ENCODE measurements at places on chromosomes 7 and 10.
A peak's percentile ranks its signal among the peaks of the same experiment; 100 is the strongest.

GRCh38 chr7:35025369-35025870 is 11.9 kb downstream of the DPY19L1 start:
- DNase-seq, result no peak

GRCh38 chr7:84722086-84722485 is 464.8 kb downstream of the SEMA3D start:
- DNase-seq, result no peak

DNA sequence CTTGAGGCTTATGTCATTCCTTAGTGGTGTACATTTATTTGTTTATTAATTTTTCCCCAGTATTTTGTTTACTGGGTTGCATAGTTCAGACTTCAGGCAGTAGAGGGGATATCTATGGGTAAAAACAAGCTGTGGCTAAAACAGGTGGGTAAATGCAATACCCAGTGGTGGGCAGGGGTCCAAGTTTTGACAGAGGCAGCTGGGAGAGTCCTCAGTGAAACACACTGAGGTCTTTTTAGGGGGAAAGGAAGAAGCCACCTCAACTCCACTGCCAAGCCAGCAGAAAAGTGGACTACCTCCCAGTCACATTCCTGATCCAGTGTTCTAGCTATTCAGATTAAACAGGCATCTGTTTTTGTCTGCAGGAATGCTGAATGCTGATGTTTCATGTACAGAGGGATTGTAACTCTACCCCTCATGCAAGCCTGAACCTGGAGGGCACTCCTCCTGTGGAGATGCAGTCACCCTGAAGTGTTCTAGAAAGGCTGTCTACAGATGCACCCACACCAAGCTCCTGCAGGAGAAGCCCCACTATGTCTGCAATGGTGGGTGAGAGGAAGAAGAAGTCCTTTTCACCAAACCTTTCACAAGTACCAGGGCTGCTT is 757.8 kb downstream of the INHBA start:
- DNase-seq, result no peak

GRCh38 chr7:2138146-2138765 is 94.5 kb downstream of the MAD1L1 start:
- no peak for DNase-seq

DNA sequence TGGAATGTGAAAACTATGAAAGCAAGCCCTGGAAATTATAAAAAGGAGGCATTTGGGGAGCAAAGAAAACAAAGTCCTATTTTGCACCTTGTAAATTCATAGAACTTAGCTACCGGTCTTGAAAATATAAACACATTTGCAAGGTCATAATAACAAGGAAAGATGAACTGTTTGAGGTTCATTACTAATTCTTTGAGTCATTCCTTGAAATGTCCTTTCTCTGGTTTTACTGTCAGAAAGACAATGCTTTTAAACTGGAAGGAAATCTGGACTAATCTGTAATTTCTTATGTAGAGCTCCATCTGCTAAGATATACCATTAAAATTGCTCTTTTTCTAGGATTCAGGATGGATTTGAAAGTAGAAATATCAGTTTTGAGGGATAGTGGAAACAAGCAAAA is 1.4 kb downstream of the ERLIN1 start:
- DNase-seq, result no peak

GRCh38 chr10:24727786-24728185 is 4.1 kb upstream of the ARHGAP21 start:
- DNase-seq, result no peak

DNA sequence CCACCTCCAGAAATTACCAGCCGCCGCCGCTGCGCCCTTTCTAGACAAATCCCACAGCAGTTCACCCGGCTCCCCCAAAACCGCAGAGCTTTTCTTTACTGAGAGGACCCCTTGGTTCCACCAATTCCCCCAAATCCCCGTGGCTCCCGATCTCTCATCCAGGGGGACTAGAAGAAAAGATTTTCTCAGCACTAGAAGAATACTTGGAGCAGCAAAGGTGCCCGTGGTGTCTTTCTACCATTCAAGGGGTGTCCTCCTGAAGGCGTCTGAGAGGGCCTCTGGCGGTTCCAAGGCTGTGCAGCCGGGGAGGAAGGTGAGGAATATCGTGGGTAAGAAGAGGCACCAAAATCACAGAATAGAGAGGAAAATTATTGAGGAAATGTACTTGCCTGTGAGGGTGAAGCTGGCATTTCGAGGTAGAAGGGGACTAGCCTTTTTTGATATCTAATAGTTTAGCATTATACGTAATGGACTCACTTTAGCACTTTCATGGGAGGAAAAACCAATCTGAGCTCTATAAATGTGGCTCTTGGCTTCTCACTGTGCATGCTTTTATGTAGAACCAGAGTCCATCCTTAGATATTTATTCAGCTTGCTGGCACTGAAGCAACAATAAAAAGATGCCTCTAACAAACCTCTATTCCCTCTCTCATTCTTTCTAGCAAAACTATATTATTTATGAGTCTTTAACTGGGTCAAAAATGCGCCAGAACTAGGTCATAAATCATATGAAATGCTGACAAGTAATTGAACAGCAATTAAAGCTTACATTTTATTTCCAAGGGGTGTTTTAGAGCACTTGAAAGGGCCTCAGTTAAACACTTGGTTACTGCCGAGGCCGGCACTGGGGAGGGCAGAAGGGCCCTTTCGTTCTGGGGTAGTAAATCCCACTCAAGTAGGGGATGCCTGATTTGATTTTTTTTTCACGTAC is 13.8 kb upstream of the HOXA2 start:
- peak; percentile 61 for DNase-seq

GRCh38 chr7:137443616-137444015 is 100.1 kb upstream of the PTN start:
- no peak for DNase-seq

- no peak for DNase-seq
These were observed 102.5 kb upstream of the APBB1IP start for GRCh38 chr10:26335574-26336093.

DNA sequence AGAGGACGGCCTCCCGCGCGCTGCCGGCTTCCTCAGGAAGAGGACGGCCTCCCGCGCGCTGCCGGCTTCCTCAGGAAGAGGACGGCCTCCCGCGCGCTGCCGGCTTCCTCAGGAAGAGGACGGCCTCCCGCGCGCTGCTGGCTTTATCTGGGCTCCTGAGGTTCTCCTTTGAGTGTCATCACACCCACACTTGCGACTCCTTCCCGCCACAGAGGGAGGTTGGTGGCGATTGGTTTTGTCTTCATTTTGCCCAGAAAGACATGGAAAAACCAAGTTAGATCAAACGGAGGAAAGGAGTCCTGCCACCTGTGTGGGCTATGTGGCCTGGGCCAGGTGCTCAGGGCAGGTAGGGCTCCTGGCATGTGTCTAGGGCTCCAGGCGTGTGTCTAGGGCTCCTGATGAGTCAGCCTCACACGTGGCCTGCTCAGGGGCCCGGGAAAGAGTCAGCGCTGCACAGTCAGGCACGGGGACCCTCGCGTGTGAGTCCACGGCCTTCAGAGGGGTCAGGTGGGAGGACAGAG is 138.0 kb downstream of the VIPR2 start:
- no peak for DNase-seq

- no peak for DNase-seq
These were observed 20.7 kb downstream of the NEURL1 start for GRCh38 chr10:103514244-103514643.

DNA sequence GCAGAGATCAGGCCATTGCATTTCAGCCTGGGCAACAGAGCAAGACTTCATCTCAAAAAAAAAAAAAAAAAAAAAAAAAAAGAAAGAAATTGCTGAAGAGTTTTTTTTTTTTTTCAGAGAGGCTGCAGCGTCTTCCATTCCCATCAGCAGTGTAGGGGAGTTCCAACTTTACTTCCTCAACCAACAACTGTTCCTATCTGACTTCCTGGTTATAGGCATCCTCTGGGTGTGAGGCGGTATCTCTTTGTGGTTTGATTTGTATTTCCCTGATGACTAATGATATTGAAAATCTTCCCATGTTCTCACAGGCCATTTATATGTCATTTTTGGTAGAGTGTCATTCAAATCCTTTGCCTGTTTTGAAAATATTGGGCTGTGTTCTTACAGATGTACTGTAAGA is 40.2 kb downstream of the PRTFDC1 start:
- no peak for DNase-seq

DNA sequence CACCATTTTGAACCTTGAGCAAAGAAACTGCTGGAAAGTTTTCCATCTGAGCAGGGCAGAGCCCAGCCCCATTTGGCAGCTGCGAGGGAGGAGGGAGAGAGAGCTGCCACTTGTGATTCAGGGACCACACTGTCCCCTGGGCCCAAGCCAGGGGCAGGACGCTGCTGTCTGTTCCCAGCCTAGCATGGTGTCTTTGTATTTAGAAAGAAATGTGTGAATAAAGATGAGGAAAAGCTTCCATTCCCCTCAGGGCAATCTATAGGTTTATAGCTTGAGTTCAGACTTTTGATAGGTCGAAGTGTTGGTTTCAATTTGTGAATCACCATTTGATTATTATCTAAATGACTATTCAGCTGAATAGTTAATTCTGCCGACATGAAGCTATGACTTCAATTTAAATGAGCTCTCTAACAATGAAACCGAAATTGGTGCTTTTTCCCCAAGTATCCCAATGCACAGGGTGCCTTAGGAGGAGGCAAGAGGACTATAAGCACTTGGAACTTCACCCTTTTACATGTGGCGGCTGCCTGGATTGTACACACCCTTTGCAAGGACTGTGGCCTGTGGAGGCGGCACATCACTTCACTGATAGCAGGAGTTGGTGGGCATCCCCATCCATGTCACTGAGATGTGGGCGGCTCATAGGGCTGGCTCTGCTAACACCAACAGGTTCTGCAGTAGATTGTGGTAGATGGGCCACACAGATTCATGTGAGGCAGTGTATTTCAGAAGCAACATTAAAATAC is 223.5 kb downstream of the CCDC3 start:
- DNase-seq, result no peak

- no peak for DNase-seq
These were observed 106.2 kb upstream of the CELF2 start for GRCh38 chr10:10911471-10911921.

DNA sequence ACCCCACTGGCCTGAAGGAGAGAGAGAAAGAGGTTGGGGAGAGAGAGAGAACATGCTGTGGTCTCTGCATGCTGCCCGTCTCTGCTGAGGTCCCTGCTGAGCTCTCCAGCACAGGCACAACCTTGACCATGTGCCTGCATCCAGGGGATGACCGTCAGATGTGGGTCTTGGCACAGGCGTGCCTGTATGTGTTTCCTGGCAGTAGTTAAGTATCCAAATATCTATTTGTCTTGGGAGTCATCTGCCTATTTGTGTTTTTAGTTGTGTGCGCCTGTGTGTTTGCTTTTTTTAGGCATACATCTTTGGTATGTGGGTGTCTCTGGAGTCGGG is 1.9 kb upstream of the UNC5B start:
- no peak for DNase-seq

GRCh38 chr10:113313048-113313602 is 239.7 kb upstream of the HABP2 start:
- no peak for DNase-seq

GRCh38 chr7:144452064-144452463 is 48.6 kb upstream of the NOBOX start:
- DNase-seq, result no peak

DNA sequence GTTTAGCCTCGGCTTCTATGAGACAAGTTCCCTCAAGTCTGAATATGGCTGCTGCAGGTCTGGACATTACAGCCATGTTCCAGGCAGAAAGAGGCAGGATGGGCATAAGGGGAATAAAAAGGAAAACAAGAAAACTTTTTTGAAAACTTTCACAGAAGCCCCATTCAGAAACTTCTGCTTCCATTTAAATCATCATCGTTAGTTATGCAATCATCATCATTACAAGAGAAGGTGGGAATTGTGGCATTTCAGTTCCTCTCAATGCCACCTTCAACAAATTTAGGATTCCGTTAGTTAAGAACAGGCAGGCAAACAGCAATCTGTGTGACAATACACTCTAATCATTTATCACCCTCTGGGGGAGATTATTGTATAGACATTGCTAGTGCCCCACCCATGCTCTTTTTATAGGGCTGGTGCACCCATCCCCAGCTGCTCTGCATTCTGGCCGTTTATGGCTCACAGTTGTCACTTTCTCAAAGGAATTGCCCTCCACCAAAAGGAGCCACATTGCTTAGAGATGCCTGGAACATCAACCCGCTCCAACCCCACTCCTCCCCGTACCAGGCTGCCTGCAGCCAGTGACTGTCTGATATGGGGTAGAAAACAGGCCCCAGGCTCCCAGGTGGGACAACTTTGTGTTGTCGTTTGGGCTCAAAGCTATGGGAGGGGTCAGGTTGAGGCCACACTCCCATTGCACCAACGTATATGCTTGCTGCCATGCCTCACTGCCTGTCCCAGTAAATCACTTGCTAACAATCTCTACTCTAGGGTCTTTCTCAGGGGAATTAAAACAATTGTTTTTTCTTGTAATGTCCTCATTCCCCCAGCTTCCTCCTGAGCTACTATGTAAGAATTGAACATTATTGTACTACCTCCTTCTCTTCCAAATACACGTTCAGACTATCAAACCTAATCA is 24.2 kb downstream of the ITGB8 start:
- DNase-seq, result no peak

DNA sequence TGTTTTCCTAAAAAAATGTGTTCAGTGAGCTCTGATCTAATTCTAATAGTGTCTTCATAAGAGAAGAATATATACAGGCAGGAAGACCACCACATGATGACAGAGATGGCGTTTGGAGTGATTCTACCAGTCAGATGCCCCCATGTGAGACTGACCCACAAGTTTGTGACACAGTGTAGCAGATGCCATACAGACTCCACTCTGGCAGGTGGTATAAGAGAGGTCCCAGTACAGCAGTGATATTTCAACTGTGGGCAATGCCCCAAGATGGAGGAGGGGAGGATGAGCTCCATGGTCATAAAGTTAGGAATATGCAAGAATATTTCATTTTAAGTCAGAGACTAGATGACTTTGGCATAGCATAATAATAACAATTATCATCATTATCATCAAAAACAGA is 1022.6 kb downstream of the KCNMA1 start:
- DNase-seq, result no peak

DNA sequence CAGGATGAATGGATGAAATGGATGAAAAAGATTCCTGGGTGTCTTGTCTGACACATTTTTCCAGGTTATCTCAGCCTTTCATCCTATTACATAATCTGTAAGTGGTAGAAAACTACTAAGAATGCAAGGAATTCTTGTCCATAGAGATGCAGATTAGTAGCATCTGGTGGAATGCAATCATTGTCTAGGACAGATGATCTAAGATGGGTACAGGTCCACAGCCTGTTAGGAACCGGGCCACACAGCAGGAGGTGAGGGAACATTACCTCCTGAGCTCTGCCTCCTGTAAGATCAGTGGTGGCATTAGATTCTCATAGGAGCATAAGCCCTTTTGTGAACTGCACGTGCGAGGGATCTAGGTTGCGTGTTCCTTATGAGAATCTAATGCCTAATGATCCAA is 225.0 kb downstream of the CALN1 start:
- no peak for DNase-seq

DNA sequence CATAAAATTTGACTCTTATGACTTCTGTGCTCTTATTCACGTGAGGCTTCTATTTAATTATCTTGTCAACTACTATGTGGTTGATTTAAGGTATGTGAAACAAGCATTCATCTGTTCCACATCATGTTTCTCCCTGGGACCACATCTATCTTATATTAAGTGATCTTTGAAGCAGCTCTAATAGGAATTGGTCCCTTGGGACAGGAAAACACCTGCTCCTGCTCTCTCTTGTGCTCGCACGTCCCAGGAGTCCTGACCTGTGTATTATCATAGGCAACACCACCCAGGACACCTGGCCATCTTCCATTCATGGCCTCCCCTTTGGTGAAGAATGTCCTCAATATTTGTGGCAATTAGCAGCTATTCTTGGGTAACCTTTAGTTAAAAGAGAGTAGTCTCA is 269.2 kb downstream of the NRG3 start:
- no peak for DNase-seq

All from NCI-H1417 treated with DMSO at 0.1 percent for 48 hours (cell line).